ENCODE measurements at places on chromosomes 5 and 9. TPM values are rescaled to one million over a fixed set of nuclear protein-coding genes. Genes with fewer than 3 reads are reported as not detected.

Gene ABHD17B
- total RNA-seq = 76.9 TPM

Gene RNF183
- not detected for total RNA-seq

Gene SLC6A18
- total RNA-seq = not detected

Gene BARHL1
- total RNA-seq = not detected

Gene AK1
- 42.2 TPM for total RNA-seq

Gene FSTL4
- total RNA-seq = 0.09 TPM

Gene EQTN
- total RNA-seq = not detected

Gene PCDHA6
- total RNA-seq = 0.17 TPM

Gene HDAC3
- 43.7 TPM for total RNA-seq

Gene SLC25A2
- total RNA-seq = 0.09 TPM

Gene FAM13B
- 28.8 TPM for total RNA-seq

Gene PCYOX1L
- total RNA-seq = 14.8 TPM

Gene NME5
- total RNA-seq = 2.4 TPM

Gene OR1N2
- not detected for total RNA-seq

Gene GPR151
- not detected for total RNA-seq
